Astrocyte (in vitro differentiated cells and primary cell): ENCODE measurements at places on chromosomes 12 and 14. TPM values are rescaled to one million over a fixed set of nuclear protein-coding genes. Genes with fewer than 3 reads are reported as not detected.
A peak's percentile ranks its signal among the peaks of the same experiment; 100 is the strongest.

GRCh38 chr12:50637870-50638481 lies 125.9 kb upstream of the ATF1 start:
- H3K4me3 ChIP-seq = no peak overlapping the region
- DNase-seq = peak; percentile 41
- peaks cover 26% of the 10 kb centered on the region for H3K4me1 ChIP-seq
- no peaks in the 10 kb centered on the region for H3K27me3 ChIP-seq
- H3K36me3 ChIP-seq = no peaks in the 10 kb centered on the region

DNA sequence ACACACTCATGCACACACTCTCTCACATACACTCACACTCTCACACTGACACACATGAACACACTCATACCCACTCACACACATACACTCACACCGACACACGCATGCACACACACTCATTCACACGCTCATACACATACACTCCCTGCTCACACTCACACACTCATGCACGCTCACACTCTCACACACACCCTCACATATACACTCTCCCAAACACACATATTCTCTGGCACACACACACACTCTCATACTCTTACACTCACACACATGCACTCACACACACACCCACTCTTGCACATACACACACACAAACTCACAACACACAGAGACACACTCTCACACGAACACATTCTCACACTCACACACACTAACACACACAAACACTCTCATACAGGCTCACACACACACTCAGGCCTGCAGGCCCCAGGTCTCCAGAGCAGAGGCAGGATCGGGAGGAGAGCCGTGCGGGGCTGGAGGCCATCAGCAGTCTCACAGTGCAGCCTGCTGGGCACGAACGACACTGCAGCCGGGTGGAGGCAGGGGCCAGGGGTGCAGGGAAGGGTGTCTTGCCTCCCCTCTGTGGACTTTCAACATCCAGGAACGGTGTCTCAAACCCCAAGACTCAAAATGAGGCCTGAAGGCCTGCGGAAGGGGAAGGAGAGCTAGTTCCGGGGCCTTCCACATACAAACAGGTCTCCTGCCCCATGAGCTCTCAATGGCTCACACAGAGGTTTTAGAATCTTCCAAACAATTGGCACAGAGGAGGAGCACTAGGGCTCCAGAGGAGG lies 148.7 kb downstream of the ANO2 start:
- H3K27ac ChIP-seq = no peak overlapping the region
- H3K4me3 ChIP-seq = no peak overlapping the region
- H3K36me3 ChIP-seq = no peaks in the 10 kb centered on the region

- H3K27ac ChIP-seq = no peak overlapping the region
- H3K4me1 ChIP-seq = no peaks in the 10 kb centered on the region
- DNase-seq = no peak
- no peaks in the 10 kb centered on the region for H3K36me3 ChIP-seq
- no peak overlapping the region for H3K4me3 ChIP-seq
Measured at GRCh38 chr14:69529563-69529962, 45.0 kb downstream of the PLEKHD1 start.

The CALM1 gene
- total RNA-seq = 302 and 347 TPM in 2 replicates

GRCh38 chr12:8564656-8565055 lies 24.0 kb upstream of the CLEC4E start:
- H3K27me3 ChIP-seq = no peaks in the 10 kb centered on the region
- H3K4me1 ChIP-seq = no peaks in the 10 kb centered on the region
- no peak for DNase-seq
- H3K36me3 ChIP-seq = no peaks in the 10 kb centered on the region
- H3K4me3 ChIP-seq = no peak overlapping the region
- no peak overlapping the region for H3K27ac ChIP-seq

DNA sequence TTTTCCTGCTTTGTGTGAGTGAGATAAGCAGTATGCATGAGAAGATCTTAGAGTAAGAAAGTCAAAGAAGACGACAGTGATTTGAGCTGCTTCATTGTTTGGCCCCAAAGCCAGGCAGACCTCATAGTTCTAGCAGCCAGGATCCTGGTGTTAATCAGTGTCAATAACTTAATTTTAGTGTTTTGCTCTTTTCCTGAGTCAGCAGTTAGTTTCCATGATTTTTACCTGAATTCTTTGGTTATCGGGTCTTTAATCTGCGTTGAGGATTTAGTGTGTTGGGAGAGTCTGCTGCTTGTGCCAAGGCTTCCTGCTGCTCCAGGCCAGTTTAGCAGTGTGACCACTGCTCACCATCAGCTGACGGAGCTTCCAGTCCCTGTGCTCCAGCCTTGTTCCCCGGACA lies 241.6 kb upstream of the SOX5 start:
- no peaks in the 10 kb centered on the region for H3K36me3 ChIP-seq
- no peak for DNase-seq
- no peak overlapping the region for H3K27ac ChIP-seq
- no peaks in the 10 kb centered on the region for H3K4me1 ChIP-seq
- H3K4me3 ChIP-seq = no peak overlapping the region
- H3K27me3 ChIP-seq = no peaks in the 10 kb centered on the region

DNA sequence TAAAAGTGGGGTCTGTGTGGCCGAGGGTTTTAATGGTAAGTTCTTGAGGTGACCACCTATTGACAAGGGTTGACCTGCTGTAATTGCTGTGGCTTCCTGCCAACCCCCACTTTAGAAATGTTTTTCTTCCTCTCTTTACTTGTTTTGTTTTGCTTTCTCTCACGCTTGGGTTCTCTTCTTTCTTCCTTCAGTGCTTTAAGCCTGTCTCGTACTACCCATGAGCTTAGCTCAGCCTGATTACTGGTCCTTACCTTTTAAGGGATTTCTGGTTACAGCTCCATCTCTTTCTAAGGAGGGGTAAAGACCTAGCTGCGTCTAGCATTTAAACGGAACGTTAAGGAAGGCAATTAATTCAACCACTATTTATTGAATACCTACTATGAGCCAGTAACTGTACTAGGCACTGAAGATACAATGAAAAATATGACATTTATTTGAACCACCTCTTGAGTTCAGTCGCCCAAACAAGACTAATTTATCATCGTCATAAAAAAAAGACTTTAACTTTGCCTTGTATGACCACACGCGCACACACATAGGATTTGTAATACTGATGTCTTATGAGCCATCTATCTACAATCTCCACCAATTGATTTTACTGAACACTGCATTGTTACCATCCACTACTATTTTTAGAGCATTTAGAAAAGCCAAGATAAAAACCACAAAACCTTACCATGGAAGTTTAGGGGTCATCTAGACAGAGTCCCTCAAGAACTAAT lies 888 bp upstream of the PPP1R12A start:
- no peaks in the 10 kb centered on the region for H3K27me3 ChIP-seq
- H3K36me3 ChIP-seq = no peaks in the 10 kb centered on the region
- H3K4me1 ChIP-seq = peaks cover 11% of the 10 kb centered on the region
- H3K27ac ChIP-seq = peak overlapping the region; percentile 98
- peak overlapping the region; percentile 99 for H3K4me3 ChIP-seq
- DNase-seq = peak; percentile 45
